ENCODE measurements at places on chromosomes 4 and X.

DNA sequence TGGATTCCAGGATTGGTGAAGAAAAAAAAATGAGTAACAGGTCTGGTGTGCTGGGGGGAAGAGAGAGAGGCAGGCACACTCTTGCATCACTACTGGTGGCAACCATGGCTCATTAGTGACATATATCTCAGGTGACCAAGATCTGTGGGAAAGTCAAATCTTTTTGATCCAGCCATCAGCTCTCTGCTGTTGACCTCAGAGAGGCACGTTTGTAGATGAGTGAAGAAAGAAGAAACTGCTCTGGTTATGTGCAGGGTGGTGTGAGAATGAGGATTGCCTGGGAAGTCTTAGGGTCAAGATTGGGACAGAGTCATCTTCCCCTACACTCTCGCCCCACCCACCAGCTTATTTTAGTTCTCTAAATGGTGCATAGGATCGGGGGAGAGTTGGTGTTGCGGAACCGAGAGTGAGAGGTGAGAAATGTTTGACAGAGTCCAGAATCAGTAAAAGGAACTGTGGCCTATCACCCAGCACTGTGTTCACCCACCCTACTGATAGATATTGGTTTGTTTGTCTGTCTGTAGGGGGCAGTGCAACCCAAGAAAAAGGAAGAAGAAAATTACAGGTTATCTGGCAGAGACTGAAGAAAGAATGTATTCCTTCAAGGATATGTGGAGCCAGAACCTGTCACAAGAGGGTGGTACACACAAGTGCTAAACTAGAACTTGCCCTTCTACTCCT, 21.9 kb downstream of the ARMCX6 start:
- DNase-seq: no peak

GRCh38 chrX:150610446-150610845, 42.0 kb downstream of the MTM1 start:
- DNase-seq: no peak

DNA sequence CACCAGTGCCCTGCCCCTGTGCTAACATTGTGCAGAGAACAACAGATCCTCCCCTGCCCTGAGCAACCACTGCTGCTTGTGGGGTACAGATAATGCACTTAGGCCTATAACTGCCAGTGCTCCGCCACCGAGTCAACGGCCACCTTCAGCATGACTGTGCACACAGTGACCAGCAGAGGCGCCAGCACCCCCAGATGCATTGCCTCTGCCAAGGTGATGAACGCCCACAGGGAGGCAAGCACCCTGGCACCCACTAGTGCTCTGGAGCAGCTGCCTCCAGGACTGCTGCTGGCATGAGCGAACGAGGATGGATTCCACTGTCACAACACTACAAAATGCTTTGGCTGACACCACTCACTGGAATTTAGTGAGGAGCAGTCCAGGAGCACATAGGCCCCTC, 38.2 kb downstream of the SPIN2B start:
- DNase-seq: no peak

DNA sequence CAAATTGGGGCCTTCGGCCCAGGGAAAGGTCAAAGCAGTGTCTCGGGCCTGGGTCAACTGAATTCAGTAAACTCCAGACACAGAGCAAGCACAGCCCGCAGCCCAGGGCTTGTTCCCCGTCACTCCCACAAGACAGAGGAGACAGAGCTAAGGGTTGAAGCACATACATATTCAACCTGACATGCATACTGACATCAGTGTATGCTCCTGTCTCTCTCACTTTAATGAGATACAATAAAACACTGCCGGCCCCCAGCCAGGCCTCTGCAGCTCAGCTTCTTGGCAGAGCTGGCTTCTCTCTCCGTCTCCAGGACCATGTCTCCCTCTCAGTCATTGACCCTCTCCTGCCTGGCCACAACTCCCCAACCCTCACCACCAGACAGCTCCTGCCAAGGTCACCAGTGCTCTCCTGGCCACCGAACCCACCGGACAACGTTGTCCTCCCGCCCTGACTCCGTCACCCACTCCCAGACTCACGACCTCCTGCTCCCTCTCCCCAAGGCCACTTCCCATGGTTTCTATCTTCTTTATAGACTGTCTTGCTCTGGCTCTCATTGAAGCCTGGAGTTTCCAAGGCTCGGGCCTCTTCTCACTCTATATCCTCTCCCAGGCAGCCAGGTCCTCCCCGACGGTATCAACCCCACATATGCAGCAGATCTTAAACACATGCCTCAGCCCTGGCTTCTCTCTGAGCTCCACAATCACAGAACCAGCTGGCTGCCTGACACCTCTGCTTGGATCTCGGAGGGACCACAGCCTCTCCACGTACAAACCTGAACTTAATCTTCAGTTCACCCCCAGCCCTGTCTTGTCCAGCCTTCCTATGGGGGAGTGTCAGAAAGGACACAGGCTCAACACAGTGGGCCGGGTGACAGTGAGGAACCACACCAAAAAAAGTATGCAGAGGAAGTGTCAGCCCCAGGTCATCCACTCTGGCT, 67.7 kb upstream of the C4orf50 start:
- DNase-seq: no peak

Measured in CMK (cell line).